ENCODE measurements at places on chromosomes 5 and 9. TPM values are rescaled to one million over a fixed set of nuclear protein-coding genes. Genes with fewer than 3 reads are reported as not detected.

- H3K27ac ChIP-seq: no peak overlapping the region
- peak; percentile 11 for DNase-seq
- H3K4me1 ChIP-seq: no peaks in the 10 kb centered on the region
- no peaks in the 10 kb centered on the region for H3K36me3 ChIP-seq
- peaks cover 65% of the 10 kb centered on the region for H3K27me3 ChIP-seq
These were observed 19.3 kb upstream of the SMIM32 start for GRCh38 chr5:136212252-136212721.

Gene NR5A1
- not detected for total RNA-seq

Gene SPATA31A3
- total RNA-seq: not detected

Gene SLC4A9
- total RNA-seq: not detected

Gene SHROOM1
- total RNA-seq: not detected

DNA sequence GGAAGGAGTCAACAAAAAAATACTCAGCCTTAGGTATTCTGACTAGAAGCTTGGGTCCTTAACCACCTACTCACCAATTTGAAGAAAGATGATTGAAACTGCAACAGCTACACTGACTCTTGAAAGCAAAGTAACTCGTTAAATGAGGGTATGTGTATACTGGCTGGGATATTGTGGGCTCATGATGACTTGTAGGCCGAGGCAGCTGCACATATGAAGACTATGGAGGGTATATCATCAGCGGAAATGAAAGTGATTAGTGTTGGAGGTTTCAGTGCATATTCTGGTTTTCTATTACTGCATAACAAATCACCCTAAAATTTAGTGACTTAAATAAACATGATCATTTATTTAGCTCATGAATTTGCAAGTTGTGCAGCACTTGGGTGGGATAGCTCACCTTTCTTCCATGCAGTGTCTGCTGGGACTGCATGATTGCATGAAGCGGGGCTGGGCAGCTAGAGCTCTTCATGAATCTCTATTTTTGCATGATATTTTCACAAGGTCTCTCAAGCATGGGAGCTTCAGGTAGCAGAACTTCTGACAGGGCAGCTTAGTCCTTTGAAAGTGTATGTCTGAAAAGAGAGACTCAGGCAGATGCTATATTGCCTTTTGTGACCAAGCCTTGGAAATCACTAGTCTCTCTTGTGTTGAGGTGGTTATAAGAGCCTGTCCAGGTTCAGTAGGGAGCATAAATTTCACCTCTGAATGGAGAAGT is 96.1 kb upstream of the CDKN2B start:
- DNase-seq: no peak
- peaks cover 4% of the 10 kb centered on the region for H3K36me3 ChIP-seq

- peaks cover 42% of the 10 kb centered on the region for H3K4me1 ChIP-seq
- peaks cover 5% of the 10 kb centered on the region for H3K36me3 ChIP-seq
- no peak for DNase-seq
- peak overlapping the region; percentile 57 for H3K4me3 ChIP-seq
- H3K27ac ChIP-seq: peak overlapping the region; percentile 89
These were observed 13.9 kb downstream of the NINJ1 start for GRCh38 chr9:93119953-93120845.

Gene CCDC192
- total RNA-seq: not detected

GRCh38 chr5:161311965-161312364 is 234.6 kb downstream of the GABRB2 start:
- H3K27ac ChIP-seq: no peak overlapping the region
- H3K27me3 ChIP-seq: no peaks in the 10 kb centered on the region
- no peak for DNase-seq

Gene PSMD5
- total RNA-seq: 53.0 TPM

GRCh38 chr9:123867034-123867433 is 62.9 kb downstream of the DENND1A start:
- H3K36me3 ChIP-seq: no peaks in the 10 kb centered on the region
- no peaks in the 10 kb centered on the region for H3K27me3 ChIP-seq

Gene LCN12
- 2.6 TPM for total RNA-seq

DNA sequence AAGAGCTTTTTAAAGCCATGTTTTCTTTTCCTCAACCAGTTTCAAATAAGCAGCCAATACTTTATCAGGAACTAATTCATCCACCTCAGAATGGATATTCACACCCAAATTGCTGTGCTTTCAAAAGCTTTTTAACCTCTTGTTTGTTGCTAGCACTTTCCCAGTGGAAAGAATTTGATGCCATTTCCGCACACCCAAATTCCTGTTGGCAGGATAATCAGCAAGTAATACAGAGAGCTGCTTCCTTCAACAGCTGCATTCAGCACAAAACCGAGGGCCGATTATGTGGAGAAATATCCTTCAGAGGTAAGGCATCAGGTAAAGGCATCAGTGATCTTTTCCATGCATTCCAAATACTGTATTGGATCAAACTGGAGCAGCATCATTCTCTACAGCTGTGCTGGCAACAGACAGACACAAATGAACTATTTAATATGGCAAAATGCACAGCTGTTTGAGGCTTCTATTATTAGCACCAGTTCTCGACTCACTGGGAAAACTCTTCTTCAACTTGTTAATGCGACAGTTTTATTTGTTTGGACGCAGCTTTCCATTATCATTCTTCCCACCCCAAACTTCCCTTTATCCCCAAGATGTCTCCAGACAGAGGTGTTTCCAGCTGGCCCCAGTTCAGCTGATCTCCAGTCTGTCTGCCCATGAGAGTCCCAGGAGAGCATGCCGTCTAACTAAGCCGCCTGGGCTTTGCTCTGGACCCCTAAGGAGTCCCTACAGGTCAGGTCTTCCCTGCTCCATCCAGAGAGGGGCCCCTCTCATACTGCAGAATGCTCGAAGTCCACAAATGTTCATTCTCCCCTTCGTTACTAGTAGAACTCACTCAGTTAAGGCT is 22.2 kb upstream of the MGAT1 start:
- no peak overlapping the region for H3K27ac ChIP-seq
- no peak overlapping the region for H3K4me3 ChIP-seq
- no peak for DNase-seq
- H3K4me1 ChIP-seq: peaks cover 52% of the 10 kb centered on the region
- peaks cover 8% of the 10 kb centered on the region for H3K36me3 ChIP-seq

- peaks cover 70% of the 10 kb centered on the region for H3K36me3 ChIP-seq
- peaks cover 14% of the 10 kb centered on the region for H3K4me1 ChIP-seq
- H3K27me3 ChIP-seq: no peaks in the 10 kb centered on the region
- peak; percentile 44 for DNase-seq
These were observed 82.5 kb downstream of the PRRT1B start for GRCh38 chr9:131627648-131628458.

- H3K27me3 ChIP-seq: peaks cover 9% of the 10 kb centered on the region
- no peak for DNase-seq
- H3K4me3 ChIP-seq: no peak overlapping the region
- no peaks in the 10 kb centered on the region for H3K36me3 ChIP-seq
- H3K4me1 ChIP-seq: no peaks in the 10 kb centered on the region
These were observed 141.3 kb upstream of the ZNF366 start for GRCh38 chr5:72648480-72648879.

Gene PLAC8L1
- total RNA-seq: 1.8 TPM

Gene PRUNE2
- total RNA-seq: not detected
